ENCODE measurements at places on chromosomes 11 and 22.

GRCh38 chr11:114348200-114349191 lies 51.8 kb downstream of the C11orf71 start:
- peak; percentile 82 for DNase-seq

DNA sequence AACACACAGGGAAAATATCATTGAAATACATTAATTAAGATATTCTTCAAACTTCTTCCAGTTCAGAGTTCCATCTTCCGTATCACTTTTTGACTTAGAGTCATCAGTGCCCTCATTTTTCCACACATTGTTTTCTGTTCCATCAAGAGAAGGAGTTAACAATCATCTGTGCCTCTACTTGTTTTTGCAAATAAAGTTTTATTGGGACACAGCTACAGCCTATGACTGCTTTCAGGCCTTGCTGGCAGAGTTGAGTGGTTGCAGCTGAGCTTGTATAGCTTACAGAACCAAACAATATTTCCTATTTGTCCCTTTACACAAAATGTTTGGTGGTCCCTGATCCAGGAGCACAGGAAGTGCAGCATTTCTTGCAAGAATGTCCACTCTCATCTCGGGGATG lies 51.6 kb downstream of the SGSM1 start:
- DNase-seq = no peak

- DNase-seq = peak; percentile 11
These were observed 47.6 kb downstream of the HEPHL1 start for GRCh38 chr11:94068764-94069163.

GRCh38 chr22:32127904-32128303 lies 31.2 kb downstream of the C22orf42 start:
- DNase-seq = no peak

- no peak for DNase-seq
These were observed 123.6 kb downstream of the MN1 start for GRCh38 chr22:27677905-27678458.

- no peak for DNase-seq
These were observed 67.5 kb downstream of the C11orf58 start for GRCh38 chr11:16805938-16806337.

DNA sequence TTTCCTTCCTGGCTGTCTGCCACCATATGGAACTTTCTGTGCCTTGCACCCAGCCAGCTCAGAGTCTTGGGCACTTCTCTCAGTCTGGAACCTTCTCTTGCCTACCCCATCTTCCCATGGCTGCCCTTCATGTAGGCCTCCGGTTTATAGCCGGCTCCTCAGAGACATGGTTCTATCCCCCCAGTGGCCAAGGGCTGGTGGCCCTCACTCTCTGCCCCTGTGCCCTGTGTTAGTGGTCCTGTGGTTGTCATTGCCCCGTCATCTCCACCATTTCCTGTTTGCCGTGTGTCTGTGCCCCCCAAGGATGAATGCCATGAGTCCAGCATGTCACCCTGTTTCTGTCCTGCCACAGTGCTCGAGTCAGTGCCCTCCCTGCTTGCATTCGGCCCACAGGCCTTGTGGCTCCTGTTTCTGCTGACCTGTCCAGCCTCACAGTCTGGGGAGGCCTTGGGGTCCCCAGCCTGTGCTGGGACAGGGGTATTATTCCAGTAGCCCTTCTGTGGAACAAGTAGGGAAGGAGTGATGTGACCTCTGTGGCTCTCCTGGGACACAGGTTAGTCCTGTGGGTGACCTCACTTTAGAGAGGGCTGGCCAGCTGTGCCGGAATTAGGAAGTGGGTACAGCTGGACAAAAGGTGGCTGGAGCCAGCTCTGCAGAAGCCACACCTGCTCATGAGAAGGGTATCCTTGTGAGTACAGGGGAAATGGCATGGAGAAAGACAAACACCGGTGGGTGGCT lies 30.7 kb downstream of the ST3GAL4 start:
- no peak for DNase-seq

- no peak for DNase-seq
These were observed 609.9 kb downstream of the INSC start for GRCh38 chr11:15724601-15725000.

GRCh38 chr11:64562723-64563351 lies 28.2 kb upstream of the SLC22A12 start:
- no peak for DNase-seq

DNA sequence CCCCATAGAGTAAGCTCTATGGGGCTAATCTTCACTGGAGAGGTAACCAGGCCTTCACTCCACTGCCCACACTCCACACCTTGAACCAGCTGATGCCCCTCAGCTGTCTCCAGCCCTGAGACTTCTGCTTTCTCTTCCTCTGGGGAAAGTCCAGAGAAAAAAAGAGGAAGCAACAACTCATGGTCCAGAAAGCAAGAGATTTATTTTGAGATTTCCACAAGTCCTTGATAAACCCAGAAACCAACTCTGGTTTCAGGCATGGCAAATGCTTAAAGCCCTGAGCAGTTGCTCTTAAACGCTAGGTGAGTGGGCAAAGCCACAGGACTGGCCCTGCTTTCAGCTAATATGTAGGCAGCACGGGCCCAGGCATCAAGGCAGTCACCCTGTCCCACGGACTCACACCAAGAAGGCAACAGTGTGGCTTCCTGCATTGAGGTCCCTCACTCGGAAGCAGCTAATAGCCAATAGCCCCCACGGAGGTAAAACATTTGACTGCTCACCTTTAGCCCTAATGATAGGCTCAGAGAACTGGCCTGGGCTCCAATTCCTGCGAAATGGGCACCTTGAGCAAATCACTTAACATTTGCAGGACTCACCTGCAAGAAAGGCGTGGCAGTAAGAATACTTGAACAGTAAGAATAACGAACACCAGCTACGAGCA lies 4.3 kb downstream of the CYB561A3 start:
- DNase-seq = no peak

DNA sequence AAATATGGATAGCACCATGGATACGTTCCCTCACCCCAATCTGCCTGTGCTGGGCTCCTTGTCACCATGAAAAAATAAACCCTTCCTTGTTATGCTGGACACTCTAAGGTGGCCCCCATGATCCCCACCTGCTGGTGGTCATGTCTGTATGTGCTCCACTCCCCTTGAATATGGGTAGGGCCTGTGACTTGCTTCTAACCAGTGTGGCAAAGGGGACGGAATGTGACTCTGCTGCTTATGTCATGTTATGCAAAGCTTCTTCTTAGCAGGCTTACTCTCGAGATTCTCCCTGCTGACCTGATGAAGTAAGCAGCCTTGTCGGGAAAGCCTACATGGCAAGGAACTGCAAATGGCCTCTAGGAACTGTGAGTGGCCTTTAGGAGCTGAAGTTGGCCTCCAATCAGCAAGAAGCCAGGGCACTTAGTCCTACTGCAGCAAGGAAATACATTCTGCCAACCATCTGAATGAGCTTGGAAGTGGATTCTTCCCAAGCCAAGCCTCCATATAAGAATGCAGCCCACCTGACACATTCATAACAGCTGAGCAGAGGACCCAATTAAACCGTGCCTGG lies 159.9 kb downstream of the CCDC34 start:
- no peak for DNase-seq

- no peak for DNase-seq
These were observed 23.4 kb downstream of the ASRGL1 start for GRCh38 chr11:62360685-62361084.

- no peak for DNase-seq
These were observed 8.5 kb upstream of the ACR start for GRCh38 chr22:50729391-50730012.

GRCh38 chr22:36942556-36942955 lies 29.1 kb downstream of the CSF2RB start:
- DNase-seq = no peak

GRCh38 chr11:64855596-64856304 lies 11.3 kb upstream of the CDC42BPG start:
- DNase-seq = no peak

DNA sequence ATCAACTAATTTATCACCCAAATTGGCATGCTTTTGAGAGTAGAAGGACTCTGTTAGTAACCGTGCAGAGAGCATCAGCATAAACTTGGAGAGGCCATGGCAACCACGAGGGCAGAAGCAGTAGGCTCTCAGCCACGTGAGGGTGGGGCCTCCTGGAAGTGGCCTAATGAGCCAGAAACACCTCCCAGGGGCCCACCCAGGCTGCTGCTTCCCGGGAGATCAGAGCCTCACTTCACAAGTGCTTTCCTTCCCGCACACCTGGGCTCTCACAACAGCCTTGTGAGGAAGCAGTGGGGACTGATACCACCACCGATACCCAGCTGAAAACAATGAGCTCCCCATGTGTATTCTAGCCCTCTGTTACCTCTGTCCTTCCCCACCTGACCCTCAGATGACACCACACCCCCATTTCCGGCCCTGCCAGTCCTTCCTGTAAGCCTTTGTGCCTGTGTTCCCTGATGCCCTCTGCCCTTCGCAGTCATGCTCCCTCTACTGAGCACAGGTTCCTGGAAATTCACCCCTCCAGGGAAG lies 17.0 kb downstream of the TRIM29 start:
- no peak for DNase-seq

DNA sequence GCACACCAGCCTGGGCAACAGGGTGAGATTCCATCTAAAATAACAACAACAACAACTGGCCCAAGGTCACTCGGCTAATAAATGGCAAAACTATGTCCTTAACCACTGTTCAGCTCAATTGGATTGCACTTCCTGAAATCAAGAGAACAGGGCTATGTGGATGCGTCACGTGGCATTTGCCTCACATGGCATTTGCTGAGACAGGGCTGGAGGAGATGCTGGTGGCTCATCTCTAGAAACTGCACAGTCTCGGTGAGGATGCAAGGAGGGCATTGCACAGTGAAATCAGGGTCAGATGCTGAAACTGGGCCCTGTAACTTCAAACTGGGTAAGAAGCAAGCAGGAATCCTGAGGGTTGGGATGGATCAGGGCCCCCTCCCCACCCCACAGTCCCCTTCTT lies 171.9 kb downstream of the BUD13 start:
- DNase-seq = no peak

GRCh38 chr11:68980776-68981065 lies at the start of gene MRGPRD:
Gene MRGPRD, minus strand, starts transcription at chr11:68980986. Its CDS starts 0 bp downstream, at chr11:68980986.
- DNase-seq = no peak

- no peak for DNase-seq
These were observed 59.0 kb upstream of the SHANK2 start for GRCh38 chr11:71311176-71311925.

DNA sequence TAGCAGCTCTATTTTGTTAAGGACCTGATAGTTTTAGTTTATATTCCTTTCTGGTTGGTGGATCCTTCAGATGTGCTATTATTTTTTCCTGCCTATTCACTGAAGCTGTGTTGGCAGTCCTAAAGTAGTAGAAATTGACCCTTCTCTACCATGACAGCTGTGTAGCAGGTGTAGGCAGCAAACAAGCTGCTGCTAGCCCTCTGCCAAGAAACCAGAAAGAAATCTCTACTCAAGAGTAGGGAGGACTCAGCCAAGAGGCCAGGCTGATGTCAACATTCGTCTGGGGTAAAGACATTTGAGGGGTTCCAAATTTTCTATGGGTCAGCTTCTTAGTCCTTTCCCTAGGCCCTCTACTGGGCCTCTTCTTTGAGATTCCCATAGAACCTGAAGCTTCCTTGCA lies 51.2 kb downstream of the CSTF3 start:
- DNase-seq = no peak

DNA sequence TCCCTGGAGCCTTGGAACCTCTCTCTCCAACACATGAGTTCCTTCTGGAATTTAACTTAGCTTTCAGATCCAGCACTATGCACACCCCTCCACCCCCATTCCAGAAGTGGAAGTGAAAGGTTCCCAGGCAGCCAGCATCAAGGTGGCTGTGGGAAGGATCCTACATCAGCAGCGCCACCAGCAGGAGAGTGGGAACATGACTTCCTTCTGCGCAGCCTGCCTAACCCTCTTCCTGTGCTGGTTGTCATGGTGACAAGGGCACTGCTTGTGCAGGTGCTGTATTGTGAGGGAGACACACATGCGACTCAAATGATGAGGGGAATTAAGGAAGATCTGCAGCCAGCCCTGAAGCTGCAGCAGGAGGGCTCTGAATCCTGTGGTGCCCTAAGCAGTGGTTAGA lies 904.5 kb upstream of the API5 start:
- DNase-seq = no peak

- DNase-seq = no peak
These were observed 44.7 kb upstream of the ZBTB44 start for GRCh38 chr11:130359419-130359818.

GRCh38 chr11:120272303-120272702 lies 32.4 kb downstream of the POU2F3 start:
- DNase-seq = peak; percentile 65

DNA sequence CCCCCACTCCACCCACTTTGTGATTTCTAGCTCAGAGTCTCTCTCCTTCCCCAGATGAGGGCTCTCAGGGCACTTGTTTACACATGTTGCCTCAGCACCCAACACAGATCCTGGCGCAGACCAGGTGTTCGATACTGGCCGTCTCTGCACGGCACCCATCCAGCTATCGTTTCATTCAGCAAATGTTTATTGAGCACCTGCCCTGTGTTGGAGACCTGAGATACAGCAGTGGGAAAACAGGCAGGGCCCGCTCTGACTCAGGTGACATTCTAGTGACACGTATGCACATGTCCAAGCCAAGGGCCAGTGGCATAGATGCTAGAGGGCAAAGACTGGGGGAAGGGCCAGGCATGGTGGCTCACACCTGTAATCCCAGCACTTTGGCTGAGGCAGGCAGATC lies 71.9 kb downstream of the NFAM1 start:
- no peak for DNase-seq

DNA sequence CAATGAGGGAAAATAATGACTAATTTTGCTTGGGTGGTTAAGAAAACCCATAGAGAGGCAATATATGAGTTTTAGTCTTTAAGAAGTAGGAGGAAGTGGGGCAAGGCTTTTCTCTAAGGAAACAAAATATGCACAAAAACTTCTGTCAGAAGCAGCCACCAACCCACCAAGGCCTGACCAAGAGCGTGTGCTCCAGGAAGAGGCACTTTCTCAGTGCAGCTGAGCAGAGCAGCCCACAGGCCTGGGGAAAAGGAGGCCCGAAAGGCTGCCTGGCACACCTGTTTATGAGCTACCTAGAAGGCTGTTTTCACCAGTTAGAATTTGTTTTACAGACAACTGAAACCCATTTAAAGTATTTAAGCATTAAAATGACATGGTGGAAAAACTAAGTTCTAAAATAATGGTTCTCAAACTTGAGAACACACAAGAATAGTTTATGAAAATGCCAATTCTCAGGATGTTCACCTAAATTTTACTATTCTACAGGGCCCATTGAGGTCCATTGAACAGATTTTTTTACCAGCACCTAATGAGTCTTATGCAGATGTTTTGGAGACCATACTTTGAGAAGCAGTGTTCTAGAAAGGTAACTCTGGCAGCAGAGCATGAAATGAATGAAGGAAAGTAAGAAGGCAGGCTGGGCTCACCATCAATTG lies 160.5 kb upstream of the DDI1 start:
- no peak for DNase-seq

GRCh38 chr22:43001271-43002201 lies 13.4 kb downstream of the PACSIN2 start:
- no peak for DNase-seq
